ENCODE measurements at places on chromosomes 7 and 10.
A peak's percentile ranks its signal among the peaks of the same experiment; 100 is the strongest.

- DNase-seq: no peak
Observed at GRCh38 chr10:110797416-110797815, 74.3 kb upstream of the PDCD4 start.

- no peak for DNase-seq
Observed at GRCh38 chr10:130638991-130639390, 502.8 kb downstream of the GLRX3 start.

- no peak for DNase-seq
Observed at GRCh38 chr7:3984456-3984855, 683.4 kb downstream of the SDK1 start.

DNA sequence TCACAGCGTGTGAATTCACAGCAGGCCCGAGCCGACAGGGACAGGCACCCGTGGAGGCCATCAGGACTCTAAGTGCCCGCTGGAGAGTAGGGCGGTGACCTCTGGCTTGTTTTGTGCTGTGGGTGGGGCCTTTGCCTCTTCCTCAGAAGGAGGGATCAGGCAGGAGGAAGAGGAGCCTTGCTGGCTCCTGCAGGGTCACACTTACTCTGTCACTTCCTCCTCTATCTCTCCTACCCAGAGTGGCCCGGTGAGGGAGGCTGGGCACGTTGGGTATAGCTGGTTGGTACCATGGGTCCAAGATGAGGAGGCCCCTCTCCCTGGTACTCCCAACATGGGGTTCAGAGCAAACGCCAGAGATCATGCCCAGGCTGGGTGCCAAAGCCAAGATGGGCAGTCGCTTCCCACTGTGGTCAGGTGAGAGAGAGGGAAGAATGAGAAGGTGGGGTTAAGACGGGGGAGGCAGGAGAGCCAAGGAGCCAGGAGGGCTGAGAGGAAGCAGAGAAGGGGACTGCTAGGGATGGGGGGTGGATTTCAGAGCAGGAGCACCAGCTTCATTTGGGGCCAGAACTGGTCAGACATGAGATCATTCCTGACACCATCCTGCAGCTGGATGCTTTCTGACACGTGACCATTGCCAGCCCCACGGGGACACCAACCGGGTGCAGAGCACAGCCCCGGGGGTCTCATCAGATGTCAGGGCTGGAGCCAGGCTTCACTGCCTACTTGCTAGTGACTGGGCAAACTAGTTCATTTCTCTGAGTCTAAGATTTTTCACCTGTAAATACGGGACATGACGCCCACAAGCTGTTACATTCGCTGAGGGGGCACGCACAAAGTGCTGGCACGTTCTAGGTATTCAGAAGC, 54.8 kb upstream of the CACUL1 start:
- DNase-seq: no peak

GRCh38 chr7:130943981-130944380, 210.0 kb upstream of the KLF14 start:
- DNase-seq: no peak

DNA sequence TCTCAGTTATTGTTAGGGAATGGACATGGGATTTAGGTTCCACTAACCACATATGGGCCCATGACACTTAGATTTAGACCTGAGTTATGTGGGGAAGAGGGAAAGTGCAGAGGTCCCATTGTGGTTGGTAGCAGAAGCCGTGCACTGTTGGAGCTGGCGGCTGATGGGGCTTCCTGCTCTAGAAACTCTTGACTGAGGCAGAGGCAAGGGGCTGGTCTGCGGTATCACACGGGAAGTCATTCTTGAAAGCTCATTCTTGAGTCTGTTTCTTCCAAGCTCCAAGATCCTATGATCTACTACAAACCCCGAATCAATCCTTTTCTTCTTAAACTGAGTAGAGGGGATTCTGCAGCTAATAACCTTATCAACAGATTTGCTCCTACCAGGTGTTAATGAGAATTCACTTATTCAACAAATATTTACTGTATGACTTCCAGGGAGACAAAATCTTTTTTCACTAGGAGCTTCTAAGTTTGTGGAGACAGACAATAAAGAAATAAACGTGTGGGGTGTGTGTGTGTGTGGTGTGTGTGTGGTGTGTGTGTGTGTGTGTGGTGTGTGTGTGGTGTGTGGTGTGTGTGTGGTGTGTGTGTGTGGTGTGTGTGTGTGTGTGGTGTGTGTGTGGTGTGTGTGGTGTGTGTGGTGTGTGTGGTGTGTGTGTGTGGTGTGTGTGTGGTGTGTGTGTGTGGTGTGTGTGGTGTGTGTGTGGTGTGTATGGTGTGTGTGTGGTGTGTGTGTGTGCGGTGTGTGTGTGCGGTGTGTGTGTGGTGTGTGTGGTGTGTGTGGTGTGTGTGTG, 57.1 kb downstream of the AOC1 start:
- no peak for DNase-seq

GRCh38 chr10:129330211-129330610, 136.8 kb upstream of the MGMT start:
- no peak for DNase-seq

DNA sequence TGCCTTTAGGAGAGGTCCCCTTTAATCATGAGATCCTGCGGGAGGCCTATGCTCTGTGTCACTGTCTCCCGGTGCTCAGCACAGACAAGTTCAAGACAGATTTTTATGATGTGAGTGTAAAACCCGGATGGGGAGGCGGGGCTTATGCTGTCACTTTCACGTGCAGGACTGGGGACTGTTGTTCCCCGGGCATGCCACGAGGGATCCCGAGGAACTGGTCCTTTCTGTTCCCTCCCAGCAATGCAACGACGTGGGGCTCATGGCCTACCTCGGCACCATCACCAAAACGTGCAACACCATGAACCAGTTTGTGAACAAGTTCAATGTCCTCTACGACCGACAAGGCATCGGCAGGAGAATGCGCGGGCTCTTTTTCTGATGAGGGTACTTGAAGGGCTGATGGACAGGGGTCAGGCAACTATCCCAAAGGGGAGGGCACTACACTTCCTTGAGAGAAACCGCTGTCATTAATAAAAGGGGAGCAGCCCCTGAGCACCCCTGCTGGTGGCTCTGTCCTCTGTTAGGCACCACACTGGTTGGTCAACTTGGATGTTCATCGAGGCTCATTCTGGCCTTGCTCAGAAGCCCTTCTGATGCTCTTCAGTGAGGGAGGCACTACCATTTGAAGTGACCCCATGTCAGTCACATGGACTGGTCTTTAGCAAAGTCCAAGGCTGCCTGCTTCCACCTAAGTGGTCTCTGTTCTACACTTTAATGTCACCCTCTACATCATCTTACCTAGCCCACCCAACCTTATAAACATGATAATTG, 2.8 kb downstream of the COPS6 start:
- DNase-seq: no peak

- DNase-seq: no peak
Observed at GRCh38 chr7:155721056-155721455, 76.6 kb downstream of the RBM33 start.

DNA sequence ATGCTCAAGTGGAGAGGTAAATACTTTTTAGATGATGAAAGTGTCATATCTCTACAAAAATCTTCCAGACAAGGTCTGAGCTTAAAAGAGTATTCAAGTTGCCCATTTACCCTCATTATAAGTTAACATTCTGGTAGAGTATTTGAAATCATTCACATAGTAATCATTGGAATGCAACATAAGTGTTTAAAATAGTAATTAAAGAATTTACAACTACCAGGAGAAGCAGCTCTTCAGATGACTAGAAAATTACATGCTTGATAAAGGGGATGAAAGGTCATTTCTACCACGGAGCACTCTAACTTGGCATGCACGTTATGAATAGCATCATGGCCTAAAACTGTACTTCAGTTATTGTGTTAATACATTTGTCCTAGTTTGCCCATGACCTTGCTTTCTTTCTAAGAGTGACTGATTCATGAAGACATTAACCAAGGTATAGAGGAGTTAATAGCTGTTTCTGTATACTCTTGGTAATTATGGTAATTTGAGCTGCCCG, 120.0 kb downstream of the SEMA3E start:
- DNase-seq: no peak

DNA sequence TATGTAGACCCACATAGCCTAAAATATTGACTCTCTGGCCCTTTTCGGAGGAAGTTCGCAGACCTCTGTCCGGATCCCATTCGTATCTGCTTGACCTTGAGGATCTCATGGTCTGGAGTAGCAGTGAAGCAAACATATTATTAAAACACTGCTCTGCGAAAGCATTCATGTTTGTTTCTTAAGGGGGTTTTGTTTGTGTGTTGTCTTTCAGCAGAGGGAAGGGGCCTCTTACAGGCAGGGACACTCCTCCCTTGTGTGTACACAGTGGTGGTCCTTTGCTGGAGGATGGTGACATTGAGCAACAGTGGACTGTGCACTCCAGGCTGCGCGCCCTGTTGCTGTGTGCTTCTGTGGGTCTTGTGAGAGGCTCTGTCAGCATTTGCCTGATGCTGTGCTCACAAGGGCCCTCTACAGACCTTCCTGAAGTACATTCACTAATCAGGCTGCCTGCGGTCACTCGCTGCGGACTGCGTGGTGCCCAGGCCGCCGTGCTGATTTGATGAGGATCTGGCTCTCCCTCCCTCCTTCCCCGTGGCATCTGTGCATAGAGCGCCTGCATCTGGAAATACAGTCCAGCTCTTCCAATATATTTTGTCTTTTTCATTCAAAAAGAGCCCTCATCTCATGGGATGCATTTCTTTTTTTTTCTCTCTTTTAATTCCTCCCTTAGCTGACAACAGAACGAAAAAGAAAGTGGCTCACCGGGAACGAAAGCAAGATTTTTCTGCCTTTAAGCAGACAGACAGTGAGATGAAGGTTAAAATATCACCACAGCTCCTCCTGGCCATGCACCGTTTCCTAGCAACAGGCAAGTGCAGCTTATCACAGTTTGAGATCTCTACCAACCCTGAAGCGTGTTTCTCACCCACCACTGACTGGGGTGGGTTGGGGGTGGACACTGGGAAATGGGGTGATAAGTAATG, 135.8 kb downstream of the CNNM2 start:
- peak; percentile 68 for DNase-seq

- no peak for DNase-seq
Observed at GRCh38 chr10:128926711-128927110, 540.3 kb upstream of the MGMT start.

- no peak for DNase-seq
Observed at GRCh38 chr10:31650010-31650409, 278.6 kb downstream of the ARHGAP12 start.

GRCh38 chr7:13386741-13387140, 602.7 kb downstream of the ETV1 start:
- no peak for DNase-seq

DNA sequence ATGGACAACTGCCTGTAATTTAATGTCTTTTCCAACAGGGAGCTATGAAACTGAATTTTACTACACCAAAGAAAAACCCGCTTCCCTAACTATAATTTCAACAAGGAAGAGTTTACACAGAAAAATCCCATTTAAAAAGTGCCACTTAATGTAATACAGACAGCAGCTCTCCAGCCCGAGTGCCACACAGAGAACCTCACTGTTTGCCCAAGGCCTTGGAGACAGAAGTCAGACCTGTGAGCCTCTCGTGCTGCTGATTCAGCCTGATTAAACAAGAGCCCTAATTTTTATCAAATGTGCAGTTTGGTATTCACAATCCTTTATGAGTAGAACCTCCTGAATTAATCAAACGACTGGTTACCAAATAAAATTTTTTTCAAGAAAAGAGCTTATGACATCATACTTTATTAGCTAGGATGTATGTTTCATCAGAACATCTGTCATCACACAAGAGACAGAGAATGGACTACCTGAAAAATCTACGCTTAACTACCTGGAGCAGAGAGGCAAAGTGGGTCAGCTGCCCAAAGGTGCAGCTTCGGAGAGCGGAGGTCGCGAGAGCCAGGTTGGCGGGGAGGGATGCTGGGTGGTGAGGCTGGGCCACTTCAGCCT, 543.6 kb downstream of the SDK1 start:
- DNase-seq: no peak

DNA sequence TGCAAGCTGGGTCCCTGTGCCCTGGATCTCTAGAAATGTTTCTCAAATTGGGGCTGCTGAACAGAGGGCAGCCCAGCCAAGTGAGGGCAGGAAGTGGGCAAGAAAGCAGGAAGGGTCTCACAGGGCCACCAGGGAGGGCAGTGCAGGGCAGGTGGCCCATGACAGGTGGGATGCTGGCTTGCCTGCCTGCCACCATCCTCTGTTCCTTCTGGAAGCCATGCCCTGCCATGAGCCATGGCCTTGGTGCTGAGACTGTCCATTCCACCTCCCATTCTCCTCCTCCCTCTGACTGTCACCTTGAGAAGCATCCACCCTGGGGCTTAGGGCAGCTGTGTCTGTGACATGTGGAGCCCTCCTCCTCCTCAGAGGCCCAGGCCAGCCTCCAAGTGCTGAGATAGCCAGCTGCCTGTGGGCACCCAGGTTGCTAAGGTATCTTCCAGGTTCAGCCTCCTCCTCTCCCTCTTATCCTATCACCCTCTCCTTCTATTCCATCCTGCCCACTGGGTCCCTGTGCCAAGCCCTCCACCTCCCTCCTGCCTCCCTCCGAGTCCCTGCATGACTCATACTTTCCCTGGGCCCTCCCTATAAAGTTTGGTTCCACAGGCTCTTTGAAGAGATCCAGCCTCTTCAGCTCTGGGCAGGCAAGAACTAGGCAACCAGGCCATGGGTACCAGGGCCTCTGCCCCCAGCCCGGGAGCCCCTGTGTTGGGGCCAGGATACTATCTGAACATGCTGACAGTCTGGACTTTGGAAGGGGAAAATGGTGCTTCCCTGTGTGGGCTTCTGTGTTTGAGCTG, 1.3 kb downstream of the VSIR start:
- DNase-seq: no peak

DNA sequence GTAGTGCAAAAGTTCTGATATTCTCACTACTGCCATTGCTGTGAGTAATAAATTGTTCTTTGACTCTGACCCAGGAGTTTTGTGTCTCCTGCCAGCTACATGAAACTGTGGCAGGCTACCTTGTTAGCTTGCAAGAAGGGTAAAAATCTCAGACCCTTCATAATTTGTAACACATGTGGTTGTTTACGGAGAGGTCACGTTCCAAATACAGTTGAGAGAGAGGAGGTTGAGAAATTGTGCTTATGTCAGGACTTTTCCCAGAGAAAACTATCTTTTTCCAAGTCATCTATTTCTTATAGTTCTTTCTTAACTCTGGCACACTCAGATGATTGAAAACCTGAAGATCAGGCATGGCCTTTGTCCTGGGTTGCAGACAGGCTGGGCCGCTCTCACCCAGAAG, 114.4 kb upstream of the SVIL start:
- DNase-seq: no peak

- no peak for DNase-seq
Observed at GRCh38 chr7:98868450-98868849, 1.4 kb downstream of the TMEM130 start.

GRCh38 chr7:128117691-128118090, 86.5 kb upstream of the LRRC4 start:
- no peak for DNase-seq

GRCh38 chr7:74400420-74401136, 53.1 kb upstream of the GTF2IRD1 start:
- no peak for DNase-seq

DNA sequence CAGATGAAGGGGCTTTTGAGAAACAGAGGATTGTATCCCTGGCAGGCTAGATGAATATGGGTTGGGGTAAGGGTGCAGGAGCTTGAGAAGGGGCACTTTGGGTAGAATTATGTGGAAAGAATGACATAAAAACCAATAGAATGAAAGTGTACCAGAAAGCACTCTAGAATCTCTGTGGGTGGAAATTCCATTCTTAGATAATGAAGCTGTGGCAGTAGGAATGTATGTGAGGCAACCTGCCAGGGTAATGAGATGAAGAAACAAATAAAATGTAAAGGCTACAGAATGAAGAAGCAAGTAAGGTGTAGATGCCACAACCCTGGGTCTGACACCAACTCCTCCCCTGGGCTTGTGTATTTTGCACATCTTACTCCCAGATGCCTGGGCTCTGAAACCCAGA, 16.8 kb downstream of the NOBOX start:
- no peak for DNase-seq

Data from GM20000 (cell line).